ENCODE measurements at places on chromosomes 7 and 10.

GRCh38 chr7:137999496-138000080, 2.3 kb downstream of the CREB3L2 start:
- no peak for DNase-seq

- no peak for DNase-seq
These were observed 973.8 kb downstream of the PCDH15 start for GRCh38 chr10:53827261-53827660.

- no peak for DNase-seq
These were observed 176.0 kb upstream of the KCND2 start for GRCh38 chr7:120097020-120097419.

GRCh38 chr7:41003611-41003940, 699.3 kb downstream of the INHBA start:
- DNase-seq: no peak

GRCh38 chr10:59102394-59102793, 74.0 kb upstream of the PHYHIPL start:
- no peak for DNase-seq

GRCh38 chr7:102119925-102120324, 166.7 kb upstream of the SH2B2 start:
- DNase-seq: no peak

- no peak for DNase-seq
These were observed 14.5 kb downstream of the CTTNBP2 start for GRCh38 chr7:117858712-117859111.

- DNase-seq: no peak
These were observed 32.2 kb downstream of the IQUB start for GRCh38 chr7:123502201-123502600.

- DNase-seq: no peak
These were observed 12.9 kb upstream of the MICU1 start for GRCh38 chr10:72638586-72639440.

DNA sequence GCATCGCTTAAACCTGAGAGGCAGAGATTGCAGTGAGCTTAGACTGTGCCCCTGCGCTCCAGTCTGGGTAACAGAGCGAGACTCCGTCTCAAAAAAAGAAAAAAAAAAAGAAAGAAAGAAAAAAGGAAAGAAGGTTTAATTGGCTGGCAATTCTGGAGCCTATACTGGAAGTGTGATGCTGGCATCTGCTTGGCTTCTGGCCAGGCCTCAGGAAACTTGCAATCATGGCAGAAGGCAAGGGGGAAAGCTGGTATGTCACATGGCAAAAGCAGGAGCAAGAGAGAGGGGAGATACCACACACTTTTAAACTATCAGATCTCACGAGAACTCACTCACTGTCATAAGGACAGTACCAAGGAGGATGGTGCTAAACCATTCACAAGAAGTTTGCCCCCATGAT, 190.0 kb downstream of the CALN1 start:
- DNase-seq: no peak

DNA sequence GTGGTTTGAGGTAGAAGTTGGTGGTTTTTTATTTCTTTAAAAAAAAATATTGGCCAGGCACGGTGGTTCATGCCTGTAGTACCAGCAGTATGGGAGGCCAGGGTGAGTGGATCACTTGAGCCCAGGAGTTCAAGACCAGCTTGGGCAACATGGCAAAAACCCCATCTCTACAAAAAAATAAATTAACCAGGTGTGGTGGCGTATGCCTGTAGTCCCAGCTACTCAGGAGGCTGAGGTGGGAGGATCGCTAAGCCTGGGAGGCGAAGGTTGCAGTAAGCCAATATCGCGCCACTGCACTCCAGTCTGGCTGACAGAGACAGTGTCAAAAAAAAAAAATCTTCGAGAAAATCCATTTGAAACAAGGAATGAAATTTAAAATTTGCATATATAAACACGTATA, 1.1 kb downstream of the IL2RA start:
- DNase-seq: no peak

- no peak for DNase-seq
These were observed 356.5 kb upstream of the ZNF32 start for GRCh38 chr10:44004913-44005787.

- DNase-seq: no peak
These were observed 39.9 kb upstream of the EGR2 start for GRCh38 chr10:62856021-62856420.

- no peak for DNase-seq
These were observed 126.0 kb downstream of the SGMS1 start for GRCh38 chr10:50497758-50498157.

DNA sequence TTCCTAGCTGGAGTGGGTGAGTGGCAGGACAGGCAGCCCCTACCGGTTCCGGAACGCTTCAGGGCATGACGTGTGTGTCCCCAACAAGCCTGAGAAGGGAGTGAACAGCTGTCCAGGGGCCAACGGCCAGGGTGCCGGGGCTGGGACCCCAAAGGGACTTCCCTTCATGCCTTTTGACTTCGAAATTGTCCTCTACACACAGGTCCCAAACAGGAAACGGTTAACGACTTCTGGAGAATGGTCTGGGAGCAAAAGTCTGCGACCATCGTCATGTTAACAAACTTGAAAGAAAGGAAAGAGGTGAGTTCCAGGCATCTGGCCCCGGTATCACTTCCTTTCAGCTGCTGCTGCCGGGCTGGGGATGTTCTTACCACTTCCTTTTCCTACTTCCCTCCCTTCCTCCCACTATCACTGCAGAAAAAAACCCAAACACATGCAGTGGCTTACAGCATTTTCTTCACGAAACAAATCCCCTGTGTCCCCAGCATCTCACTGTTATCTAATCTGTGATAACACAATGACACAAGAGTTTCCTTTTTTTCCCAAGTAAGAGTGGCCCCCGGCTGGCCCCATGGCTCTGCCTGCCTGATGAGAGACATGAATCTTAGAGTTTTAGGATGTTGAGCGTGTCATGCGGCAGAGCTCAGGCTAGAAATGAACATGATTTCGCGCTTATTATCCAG, 63.2 kb downstream of the MKI67 start:
- DNase-seq: no peak

DNA sequence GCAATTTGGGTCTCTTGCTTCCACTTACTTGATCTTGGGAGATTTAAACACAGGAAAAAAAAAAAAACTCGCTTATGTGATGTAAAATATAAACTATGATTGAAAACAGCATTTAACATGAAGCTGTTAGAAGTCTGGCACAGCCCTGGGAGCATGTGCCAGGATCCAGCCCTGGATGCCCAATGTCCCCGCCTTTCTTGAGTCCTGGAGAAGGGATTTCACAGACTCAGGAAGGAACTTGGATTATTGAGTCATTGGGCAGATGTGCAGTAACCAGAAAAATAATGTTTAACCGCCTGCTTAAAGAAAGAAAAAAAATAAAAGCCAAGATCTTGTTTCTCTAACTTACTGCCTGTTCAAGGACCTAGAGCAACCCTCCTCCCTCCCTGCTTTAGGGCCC, 3.7 kb upstream of the JCAD start:
- DNase-seq: no peak

GRCh38 chr7:11478882-11479281, 353.1 kb downstream of the THSD7A start:
- no peak for DNase-seq

GRCh38 chr7:37510043-37510634, 61.5 kb upstream of the ELMO1 start:
- DNase-seq: peak; percentile 8

DNA sequence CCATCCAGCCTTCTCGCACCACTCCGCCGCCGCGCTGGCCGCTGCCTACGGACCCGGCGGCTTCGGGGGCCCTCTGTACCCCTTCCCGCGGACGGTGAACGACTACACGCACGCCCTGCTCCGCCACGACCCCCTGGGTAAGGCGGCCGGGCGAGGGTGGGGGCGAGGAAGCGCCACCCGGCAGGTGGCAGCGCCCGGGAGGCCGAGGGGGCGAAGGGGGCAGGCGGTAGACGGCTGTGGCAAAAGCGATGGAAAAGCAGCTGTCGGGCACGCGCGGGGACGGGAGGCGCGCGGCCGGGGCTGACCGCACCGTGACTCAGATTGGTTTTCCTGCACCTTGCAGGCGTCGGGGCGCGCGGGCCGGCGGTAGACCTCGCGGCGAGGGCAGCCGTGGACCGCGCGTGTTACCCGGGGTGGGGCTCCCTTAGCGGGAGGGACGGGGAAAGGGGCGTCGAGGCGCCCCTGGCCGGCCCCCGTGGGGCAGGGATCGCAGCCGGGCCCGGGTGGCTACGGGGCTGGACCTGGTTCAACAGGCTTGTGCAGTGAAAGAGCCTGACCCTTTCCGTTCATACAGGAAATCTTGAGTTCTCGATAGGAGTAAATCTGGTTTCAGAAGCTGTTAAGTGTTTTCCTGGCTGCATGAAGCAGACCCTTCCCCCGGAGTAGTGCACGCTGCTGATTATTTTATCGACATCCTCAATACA, 608 bp downstream of the HHEX start:
- no peak for DNase-seq

DNA sequence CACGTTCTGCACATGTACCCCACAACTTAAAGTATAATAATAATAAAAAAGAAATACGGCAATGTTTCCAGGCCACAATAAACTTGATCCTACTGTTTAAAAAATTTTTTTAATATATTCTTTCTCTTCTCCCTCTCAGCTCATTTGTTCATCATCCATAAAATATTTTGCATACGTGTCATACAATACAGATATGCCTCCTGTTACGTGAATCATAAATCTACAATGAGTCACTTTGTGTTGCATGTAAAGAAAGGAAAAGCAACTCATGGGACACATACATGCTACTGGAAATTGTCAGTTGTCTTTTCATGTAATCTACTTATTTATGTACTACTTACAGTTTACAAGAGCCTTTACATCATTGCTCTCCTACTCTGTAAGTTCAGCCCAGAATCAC, 1.1 kb upstream of the TECTB start:
- DNase-seq: no peak
